ENCODE measurements at places on chromosomes 13 and 19. TPM values are rescaled to one million over a fixed set of nuclear protein-coding genes. Genes with fewer than 3 reads are reported as not detected.
A peak's percentile ranks its signal among the peaks of the same experiment; 100 is the strongest.

DNA sequence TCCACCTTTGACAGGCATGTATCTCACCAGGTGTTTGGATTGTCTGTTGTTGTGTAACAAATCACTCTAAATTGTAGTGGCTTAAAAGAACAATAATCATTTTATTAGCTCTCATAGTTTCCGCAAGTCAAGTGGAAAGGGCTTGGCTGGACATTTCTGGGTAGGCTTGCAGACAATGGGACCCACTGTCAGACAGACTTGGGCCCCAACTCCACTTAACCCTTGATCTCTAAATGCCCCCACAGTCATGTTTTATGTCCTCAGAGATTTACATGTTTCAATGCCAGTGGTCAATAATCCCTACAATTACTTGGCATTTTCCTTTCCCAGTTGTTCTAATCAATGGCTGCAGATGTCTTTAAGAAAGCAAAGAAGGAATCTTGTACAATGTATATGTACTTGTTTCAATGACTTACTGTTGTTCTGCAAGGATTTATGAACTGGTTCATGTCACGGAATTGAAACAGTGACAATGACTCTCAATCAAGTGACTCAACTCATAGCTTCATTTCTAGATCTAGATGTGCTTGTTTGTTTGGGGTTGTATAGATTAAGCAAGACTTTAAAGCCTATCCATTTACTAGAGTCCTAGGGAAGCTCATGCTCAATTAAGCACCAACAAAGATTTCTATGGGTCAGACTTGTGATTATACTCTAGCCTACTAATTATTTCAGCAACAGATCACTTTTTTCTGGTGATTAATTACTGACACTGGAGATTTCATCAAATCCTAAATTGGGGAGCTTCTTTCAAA is 510.1 kb upstream of the NBEA start:
- no peak for DNase-seq

DNA sequence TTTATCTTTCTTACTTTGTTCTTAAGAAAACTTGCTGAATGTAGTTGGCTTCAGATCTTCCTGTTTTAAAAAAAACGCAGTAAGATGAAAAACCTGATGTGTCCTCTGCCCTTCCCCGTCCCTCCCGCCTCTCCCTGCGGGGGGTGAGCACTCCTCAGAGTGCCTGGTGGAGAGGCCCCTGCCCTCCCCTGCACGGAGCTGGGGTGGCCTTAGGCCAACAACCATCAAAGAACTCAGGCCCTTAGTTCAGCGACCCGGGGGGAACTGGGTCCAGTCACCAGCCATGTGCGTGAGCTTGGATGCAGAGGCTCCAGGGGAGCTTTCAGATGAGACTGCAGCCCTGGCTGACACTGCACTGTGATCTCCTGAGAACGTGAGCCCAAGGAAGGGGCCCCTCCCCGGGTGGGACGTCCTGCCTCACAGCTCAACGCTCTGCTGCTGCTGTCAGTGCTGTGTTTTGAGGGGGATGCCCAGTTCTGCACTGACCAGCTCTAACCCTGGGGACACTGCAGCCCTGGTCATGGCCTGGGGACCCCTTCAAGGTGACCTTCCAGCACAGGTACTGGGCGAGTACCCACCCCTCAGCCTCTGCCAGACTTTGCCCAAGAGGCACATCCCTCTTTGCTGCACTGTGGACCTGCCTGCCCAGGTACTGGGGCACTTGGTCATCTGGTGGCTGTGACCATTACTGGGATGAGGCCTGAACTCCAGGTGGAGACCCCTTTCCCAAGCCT is 42.7 kb downstream of the ANKRD10 start:
- DNase-seq: no peak

DNA sequence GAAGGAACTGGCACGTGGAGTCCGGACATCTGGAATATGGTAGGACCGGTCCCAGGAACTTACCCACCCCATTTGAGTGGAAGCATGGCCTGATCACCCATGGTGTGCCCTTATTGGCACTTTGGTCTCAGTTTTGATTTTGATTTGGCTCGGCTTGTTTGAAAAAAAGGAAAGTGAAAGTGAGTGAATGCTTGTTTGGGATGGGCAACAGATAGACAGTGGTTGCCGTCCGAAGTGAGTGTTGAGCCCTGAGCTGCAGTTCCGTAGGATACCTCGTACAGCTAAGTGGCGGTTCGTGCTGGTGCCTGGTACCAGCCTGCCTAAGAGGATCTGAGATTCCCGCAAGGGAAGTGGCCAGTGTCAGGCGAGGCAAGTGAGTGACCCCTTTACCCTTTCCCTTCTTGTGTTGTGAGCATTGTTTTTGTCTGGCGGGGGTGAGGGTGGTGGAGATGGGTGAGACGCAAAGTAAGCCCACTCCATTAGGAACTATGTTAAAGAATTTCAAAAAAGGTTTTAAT is 605.8 kb downstream of the UQCRFS1 start:
- DNase-seq: no peak

GRCh38 chr13:25423831-25424230 is 52.1 kb downstream of the ATP8A2 start:
- DNase-seq: no peak

GRCh38 chr13:98225036-98225940 is 48.2 kb upstream of the RNF113B start:
- no peak for DNase-seq

DNA sequence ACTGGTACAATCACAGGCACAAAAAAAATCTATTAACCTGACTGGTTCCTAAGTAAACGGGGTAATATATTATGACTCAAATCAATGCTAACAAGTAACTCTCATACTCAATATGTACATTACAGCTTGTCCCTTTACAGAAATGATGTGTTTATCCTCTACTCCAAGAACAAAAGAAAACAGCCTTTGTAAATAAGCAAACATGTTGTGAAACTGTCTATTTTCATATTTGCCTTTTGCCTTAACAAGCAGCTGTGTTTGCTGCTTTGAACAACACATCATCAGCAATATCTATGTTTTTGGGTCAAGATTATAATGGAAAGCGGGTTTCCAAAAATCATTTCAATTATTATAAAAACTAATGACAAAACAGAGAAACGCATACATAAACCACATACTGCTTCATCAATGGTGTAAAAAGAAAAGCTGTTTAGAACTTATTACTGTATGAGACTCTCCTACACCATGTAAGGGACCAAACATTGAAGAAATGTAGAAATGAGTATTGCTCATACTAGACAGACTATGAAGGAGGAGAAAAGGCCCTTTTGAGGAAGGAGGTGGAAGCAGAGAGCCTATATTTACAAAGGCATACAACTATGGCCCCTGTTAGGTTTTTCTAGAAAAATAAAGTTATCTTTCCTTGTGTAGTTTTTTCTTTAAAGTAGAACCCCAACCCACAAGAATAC is 14.8 kb downstream of the TBC1D4 start:
- peak; percentile 59 for DNase-seq

STOML3 gene
- polyA plus RNA-seq: 3.8 TPM

IFNL1 gene
- polyA plus RNA-seq: not detected

Measured in lung (tissue), 17 donors.